ENCODE measurements at places on chromosomes 6 and 20.

DNA sequence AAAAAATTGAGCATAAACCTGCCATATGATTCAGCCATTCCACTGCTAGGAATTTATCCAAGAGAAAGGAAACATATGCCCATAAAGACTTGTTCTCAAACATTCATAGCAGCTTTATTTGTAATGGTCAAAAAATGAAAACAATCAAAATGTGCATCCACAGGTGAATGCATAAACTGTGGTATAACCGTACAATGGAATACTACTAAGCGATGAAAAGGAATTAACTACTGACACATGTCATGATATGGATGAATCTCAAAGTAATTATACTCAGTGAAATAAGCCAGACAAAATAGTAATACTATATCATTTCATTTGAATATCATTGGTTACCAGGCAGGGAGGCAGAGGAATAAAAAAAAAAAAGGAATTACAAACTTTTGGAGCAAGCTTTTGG lies 25.8 kb upstream of the BRPF3 start:
- DNase-seq: no peak

DNA sequence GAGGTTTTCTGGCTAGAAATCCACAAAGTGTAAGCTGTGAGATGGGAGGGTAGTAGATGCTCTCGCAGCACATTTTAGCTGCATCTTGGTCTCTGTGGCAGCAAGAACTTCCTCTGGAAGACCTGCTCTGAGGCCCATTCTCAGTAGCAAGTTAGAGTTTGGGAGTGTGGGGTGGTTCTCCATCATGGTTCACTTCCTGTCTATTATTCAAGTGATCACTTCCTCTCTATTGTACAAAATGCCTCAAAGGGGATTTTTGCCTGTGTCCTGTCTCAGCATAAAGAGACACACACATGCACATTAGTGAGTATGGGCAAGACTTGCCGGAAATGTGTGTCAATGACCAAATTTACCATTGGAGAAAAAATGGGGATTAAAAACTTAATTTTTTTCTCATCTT lies 42.5 kb downstream of the LYRM2 start:
- no peak for DNase-seq

DNA sequence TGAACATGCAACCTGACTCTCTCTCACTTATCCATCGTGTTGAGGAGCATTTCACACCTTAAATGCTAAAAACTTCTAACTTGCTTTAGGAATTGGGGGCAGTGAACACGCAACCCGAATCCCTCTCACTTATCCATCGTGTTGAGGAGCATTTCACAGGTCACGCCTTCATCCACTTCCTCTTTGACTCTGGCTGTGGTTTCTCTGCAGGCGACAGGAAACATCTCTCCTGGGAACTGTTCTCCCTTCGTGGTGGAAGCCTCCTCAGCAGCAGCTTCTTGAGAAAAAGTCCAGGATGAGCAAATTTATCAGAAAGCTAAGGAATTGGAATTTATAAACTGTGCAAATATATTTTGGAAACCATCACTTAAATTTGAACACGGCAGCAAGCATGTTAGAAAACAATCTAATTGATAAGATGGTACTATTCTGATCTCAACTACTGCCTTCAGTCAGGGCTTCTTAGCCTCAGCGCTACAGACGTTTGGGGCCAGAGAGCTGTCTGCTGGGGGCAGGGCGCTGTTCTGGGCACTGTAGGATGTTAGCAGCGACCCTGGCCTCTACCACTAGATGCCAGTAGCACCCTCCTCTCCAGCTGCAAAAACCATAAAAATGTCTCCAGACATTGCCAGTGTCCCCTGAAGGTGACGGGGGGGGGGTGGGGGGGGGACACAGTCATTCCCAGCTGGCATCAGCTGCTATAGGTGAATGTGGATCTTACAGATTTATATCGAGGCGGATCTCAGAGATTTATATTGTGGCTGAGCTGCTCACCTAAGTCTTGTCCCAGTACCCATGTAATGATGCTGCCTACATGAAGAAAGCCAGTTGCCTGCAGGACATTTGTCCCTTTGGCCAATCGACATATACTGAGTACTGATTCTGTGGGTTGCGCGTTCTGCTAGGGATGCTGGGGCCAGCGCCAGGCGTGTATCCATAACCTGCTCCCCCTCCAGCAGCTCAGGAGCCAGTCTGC lies 26.2 kb downstream of the CTCFL start:
- no peak for DNase-seq

GRCh38 chr6:1622220-1622850 lies 12.6 kb downstream of the FOXC1 start:
- DNase-seq: no peak

- peak; percentile 5 for DNase-seq
Measured at GRCh38 chr6:128725271-128726233, 157.4 kb upstream of the LAMA2 start.

DNA sequence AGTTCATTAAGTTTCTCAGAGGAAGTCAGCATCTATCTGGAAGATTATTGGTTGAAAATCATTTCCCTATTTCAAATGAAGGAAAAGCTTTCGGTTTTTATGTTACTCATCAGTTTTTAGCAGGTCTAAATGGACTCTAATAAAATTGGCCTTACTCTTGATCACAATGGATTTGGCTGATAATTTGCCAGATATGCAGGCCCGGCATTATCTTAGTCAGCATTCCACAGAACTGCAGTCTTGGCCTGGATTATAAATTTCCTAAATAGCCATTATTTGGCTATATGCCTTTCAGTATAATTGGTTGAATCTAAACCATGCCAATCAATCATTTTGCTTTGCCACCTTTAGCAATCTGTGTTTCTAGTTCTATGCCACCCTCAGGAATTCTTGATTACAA lies 91.7 kb upstream of the KCNQ5 start:
- no peak for DNase-seq

GRCh38 chr6:92777146-92777740 lies 642.1 kb downstream of the EPHA7 start:
- no peak for DNase-seq

DNA sequence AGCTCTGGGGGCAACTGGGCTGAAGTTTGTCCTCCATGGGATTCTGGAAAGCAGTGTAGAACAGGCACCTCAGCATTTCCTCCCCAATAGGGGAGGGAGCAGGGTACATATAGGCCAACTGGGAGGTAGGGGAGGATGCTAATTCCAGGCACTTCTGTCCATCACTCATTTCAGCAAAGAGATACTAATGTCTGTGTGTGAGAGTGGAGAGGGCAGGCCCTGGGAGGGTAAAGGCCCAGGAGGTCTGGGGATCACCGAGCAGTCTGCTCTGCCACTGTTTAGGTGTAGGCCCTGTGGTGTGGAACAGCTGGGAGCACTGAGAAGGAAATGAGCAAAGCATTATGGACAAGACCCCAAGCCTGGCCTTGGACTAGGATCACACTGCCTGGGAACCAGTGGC lies 158.7 kb downstream of the SLC24A3 start:
- no peak for DNase-seq

DNA sequence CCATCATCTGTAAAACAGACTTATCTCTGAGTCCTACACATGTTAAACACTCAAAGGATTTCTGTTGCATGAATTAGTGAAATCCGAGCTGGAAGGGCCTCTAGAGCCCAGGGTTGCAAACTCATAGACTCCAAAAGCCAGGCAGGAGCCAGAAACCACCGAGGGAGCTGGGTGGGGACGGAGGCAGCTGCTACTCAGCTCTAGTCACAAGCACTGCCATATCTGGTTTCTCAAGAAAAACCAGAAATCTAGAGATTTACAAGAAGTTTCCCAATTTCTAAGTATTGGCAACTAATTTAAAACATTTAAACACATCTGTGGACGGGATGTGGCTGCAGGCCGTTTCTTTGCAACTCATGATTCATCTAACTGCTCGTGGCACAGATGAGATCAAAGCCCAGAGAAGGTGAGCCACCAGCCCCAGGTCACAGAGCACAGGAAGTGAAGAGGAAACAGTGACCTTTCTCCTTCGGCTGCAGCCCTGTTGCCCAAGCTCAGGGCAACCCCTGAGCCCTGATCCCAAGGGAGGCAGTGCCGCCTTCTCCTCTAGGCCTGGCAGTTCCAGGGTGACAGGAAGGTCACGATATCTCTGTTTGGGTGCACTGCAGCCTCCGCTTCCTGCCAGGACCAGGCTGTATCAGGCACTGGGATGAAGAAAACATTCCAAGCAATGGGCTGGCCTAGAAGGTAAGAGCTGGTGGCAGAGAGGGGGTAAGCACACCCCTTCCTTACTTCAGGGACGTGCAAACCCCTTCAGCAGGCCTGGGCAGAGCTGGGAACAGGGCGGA lies 26.4 kb upstream of the PTGIS start:
- no peak for DNase-seq

GRCh38 chr6:108250240-108250866 lies 10.5 kb downstream of the SNX3 start:
- DNase-seq: no peak

- no peak for DNase-seq
Measured at GRCh38 chr20:46350986-46351267, 42.6 kb upstream of the CDH22 start.

DNA sequence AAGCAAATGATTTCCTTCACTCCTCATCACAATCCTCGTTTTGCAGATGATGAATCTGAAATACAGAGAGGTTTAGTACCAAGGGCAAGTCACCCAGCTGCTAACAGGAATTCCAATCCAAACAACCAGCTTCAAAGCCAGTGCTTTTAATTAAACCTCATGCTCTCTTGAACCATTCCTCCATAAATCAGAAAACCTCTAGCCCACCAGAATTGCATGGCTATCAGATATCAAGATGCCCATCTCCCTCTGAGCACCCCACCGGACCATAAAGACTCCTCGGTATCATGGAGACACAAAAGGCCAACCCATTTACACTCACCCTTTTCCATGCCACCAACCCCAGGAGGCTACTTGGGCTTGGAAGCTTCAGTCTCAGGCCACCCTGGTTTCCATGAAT lies 46.0 kb downstream of the TFAP2A start:
- no peak for DNase-seq

DNA sequence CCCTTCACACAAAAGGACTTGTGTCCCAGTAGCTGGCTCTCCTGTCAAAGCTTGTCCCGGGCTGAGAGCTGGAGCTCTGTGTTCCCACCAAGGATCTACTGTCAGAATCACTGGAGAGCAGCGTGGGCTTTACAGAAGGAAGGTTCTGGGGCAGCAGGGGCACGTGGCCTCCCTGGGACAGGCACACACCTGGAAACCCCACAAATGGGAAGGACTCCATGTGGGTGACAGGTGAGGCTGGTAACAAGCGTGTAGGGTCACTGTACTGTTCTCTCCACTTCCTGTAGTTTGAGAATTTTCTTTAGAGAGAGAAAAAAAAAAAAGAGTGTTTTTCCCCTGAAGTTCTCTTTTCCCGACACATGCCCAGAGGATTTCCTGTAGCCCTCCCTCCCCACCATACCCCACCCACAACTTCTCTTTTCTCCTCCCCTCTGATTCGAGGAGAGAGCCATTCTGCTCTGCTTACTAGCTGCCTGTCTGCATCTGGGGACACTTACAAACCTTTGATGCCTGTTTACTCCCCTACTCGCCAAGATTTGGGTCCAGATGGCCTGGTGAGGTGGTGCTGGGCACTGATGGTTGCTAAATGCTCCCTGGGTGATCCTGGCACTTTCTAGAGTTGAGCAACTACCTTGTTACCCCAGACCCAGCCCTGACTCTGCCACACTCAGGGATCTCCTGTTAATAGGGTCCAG lies 84.1 kb upstream of the SIRPA start:
- no peak for DNase-seq

GRCh38 chr6:109023356-109023925 lies 71.2 kb downstream of the SESN1 start:
- DNase-seq: no peak

GRCh38 chr6:149410557-149410956 lies 10.5 kb downstream of the SUMO4 start:
- DNase-seq: no peak

- no peak for DNase-seq
Measured at GRCh38 chr6:78131521-78131920, 478.7 kb downstream of the MEI4 start.

GRCh38 chr20:33773412-33774089 lies 37.6 kb upstream of the CHMP4B start:
- no peak for DNase-seq

- DNase-seq: no peak
Measured at GRCh38 chr6:32096087-32096393, 13.1 kb downstream of the TNXB start.

DNA sequence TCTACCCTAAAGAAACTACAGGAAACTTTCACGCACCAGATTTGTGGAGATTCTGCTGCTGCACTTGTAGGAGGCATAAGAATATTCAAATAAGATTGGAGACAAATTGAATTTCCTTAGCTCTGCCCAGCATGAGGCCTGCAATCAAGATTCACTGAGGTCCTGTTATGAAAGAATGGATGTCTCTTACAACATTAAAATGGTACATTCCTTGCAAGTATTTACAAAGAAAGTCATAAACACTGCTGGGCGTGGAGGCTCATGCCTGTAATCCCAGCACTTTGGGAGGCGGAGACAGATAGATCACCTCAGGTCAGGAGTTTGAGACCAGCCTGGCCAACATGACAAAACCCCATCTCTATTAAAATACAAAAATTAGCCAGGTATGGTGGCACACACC lies 74.0 kb upstream of the MAP3K4 start:
- no peak for DNase-seq

DNA sequence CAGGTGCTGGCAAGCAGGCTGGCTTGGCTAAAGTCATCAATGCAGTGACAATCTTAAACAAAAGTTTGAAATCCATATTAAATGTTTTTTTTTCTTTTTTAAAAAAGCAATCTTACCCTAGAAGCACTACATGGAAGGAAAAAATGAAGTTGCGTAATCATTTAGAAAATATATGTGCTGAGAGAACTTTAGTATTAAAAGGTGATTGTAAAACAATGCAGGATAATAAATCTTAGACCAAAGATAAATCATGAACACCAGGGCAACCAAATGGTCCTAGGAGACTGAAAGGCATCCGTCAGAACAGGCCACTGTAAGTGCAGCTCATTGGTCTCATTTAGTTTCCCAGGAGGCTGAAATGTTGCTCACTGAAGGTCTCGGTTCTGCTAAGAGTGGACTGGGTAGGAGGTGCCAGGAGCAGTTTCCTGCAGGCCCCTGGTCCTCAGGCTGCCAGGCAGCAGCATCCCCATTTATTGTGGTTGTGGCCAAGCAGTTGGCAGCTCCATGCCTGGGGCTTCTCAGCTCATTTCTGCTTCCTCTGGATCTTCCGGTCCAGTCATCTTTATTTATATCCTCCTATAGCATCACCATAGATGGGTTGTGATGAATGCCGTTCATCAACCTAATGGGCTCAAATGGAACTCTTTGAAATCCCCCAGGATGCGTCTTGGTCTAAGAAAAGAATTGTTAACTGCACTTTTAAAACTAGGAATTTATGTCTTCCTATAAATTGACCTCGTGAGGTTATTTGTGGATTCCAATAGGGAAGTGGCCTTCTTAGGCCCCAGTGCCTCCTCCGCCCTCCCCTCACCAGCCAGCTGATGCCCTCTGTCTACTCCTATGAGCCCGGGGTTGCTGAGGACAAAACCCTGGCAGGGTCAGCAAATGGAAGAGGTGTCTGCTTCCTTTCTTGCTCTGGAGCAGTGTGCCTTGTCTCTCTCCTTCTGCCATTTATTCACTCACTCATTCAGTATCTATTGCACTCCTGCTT lies 269.0 kb downstream of the UST start:
- no peak for DNase-seq

DNA sequence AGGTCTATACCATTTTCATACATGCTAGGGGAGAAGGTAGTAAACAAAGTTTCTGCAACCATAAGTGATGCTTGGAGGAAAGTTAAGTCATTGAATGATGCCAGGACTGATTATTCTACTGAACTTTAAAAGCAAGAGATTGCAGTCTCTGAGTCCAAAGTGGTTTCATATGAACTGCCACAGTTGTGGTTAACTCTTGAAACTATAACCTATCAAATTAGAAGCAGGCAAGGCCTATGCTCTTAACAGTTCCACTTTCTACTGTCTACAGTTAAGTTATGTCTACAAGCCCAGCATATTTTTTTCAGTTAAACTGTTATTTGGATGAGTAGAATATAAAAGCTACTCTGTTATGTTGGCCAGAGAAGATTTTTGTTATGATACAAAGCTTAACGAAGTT lies 326.5 kb upstream of the RUNX2 start:
- no peak for DNase-seq
